ENCODE measurements at places on chromosomes 4 and X.

GRCh38 chr4:91427171-91427570 is 876.6 kb upstream of the GRID2 start:
- DNase-seq = no peak

DNA sequence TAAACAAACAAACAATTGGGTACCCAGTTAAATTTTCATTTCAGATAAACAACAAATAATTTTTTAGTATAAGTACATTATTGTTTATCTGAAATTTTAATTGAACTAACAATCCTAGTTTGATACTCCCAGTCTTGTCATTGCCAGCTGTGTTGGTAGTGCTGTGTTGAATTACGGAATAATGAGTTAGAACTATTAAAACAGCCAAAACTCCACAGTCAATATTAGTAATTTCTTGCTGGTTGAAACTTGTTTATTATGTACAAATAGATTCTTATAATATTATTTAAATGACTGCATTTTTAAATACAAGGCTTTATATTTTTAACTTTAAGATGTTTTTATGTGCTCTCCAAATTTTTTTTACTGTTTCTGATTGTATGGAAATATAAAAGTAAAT is 2.9 kb downstream of the CXCL8 start:
- DNase-seq = no peak

DNA sequence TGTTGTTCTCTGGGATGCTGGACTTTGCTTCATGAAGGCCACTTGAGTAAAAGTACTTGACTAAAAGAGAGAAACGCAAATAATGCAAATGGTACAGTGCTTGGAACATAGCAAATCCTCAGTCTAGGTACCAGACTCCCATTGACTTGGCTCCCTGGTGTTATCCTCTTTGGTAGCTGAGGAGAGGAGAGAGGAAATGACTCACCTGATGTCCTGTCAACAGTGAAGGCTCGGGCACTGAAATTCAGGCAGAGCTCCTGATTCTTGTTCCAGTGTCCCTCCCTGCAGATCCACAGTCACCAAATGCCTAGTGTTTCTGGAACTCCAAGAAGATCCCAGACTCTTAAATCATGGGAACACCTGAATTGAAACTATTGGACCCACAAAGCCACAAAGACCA is 22.5 kb upstream of the TCEAL4 start:
- DNase-seq = no peak

DNA sequence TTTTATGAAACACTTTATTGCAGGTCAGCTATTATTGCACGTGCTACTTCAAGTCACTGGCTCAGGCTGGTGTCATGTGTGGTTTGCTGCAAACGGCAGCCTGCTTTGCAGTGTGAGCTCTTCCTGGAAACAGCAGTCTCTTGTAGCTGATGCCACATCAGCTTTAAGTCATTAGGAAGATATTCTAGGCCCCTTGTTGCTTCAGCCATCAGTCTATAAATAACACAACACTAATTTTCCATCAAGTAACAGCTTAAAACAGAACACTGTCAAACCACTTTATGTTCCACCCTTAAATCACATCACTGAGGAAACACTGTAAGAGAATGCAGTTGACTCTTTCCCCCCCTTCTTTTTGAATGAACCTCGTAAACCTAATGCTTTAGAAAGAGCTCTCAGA is 93.8 kb downstream of the GATB start:
- no peak for DNase-seq

- DNase-seq = no peak
Observed at GRCh38 chr4:140668111-140668510, 88.1 kb downstream of the TBC1D9 start.

- no peak for DNase-seq
Observed at GRCh38 chr4:23741681-23742191, 148.1 kb downstream of the PPARGC1A start.

DNA sequence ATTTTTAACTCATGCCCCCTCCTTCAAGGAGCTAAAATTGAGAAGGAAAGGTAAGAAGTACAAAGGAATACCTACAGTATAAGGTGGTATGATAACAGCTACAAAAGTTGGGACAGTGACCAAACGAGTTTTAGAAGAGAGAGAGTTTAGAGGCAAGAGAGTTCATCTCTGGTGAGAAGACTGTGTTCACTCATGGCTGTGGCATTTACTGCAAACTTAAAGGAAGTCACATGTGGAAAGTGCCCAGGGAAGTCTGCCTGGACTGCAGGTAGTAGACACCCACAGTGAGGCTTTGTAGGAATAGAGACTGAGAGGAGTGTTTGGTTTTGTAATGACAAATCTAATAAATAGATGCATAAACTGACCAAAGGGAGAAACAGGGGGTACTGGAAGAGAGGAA is 493.5 kb downstream of the IL15 start:
- DNase-seq = no peak

DNA sequence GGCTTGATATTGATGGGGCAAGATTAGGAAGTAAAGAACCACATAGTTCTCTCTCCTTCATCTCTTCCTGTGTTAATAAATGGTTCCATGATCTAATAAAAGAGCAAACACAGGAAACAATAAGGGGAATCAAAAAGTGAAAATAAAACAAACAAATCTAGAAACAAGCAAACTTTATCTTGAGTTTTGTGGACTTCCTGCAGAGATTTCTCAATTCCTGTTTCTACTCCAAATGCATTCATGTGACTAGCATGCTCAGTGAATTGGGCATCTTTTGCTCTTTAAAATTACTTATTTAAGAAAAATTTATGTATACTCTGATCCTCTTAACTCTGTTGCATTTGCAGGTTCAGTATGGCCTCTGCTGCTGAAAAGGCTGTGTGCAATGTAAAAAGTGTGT is 682.0 kb downstream of the KCTD8 start:
- DNase-seq = no peak
